ENCODE measurements at places on chromosomes 6 and 20.

GRCh38 chr20:51345601-51346101, 196.9 kb downstream of the NFATC2 start:
- DNase-seq = peak; percentile 84

DNA sequence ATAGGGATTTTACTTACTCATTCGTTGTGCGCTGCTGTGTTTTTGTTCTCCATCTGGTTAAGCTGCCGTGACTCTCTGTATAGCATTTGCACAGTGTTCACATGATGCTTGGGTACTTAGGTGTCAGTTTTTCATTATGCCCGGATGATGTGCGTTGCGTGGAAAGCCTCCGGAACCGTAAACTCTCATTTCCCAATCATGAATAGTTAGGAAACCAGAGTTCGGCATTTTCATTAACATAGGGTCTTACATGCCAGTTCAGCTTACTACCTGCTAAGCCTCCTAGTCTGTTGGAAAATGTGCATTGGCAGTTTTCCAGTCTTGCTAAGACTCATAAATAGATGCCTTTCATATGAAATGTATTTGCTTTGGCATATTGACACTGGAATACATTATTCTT, 483.4 kb upstream of the FLRT3 start:
- no peak for DNase-seq

GRCh38 chr20:60262967-60263603, 304.9 kb downstream of the CDH26 start:
- peak; percentile 72 for DNase-seq

DNA sequence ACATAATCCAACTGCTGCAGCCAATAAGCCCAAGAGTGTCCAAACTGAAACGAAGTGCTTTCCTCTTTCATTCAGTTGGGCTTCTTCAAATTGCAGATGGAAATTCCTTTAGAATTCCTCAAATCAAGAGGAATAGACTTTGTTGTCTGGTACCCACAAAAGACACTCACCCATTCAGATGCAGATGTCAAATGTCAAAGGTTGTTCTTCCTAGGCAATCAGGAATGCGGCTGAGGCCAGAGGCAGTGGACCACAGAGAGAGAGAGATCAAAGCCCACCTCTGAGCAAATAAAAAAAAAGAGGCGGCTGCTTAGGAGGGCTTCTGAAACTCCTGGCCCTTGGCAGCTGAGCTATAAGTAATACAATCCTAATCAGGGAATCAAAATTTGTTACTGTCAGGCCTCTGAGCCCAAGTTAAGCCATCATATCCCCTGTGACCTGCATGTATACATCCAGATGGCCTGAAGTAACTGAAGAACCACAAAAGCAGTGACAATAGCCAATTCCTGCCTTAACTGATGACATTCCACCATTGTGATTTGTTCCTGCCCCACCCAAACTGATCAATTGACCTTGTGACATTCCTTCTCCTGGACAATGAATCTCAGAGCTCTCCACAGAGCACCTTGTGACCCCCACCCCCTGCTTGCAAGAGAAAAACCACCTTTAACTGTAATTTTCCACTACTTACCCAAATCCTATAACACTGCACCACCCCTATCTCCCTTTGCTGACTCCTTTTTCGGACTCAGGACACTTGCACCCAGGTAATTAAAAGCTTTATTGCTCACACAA, 303.0 kb upstream of the GJE1 start:
- no peak for DNase-seq

GRCh38 chr20:41848180-41848579, 230.0 kb upstream of the CHD6 start:
- DNase-seq = no peak

DNA sequence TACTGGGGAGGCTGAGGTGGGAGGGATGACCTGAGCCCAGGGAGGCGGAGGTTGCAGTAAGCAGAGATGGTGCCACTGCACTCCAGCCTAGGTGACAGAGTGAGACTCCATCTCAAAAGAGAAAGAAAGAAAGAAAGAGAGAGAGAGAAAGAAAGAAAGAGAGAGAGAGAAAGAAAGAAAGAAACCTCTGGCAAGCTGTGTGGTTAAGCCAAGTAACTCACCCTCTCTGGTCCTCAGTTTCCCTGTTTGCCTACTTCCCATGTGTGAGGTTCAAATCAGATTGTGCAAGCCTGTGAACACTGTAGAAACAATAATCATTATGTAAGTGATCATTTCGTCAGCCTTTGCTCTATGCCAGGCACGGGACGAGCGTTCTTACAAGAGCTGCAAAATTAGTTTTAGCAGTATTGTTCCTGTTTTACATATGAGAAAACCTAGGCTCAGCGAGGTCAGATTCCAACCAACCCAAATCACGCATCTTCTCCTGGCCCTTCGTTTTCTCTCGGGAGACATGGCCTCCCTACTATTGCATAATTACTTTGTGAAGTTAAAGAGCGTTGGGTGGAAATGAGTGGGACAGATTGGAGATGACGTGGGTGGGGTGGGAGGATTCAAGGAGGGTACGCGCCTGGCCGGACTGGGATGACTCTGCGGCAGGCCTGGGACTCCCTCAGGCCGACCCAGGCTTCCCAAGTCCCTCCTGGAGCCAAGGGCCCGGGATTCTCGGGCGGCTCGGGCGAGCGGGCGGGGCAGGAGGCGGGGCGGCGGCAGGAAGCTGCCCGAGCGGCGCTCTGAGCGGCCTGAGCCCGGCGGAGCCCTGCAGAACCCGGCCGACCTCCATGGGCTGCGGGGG, at the start of gene SNX21:
TSS of gene SNX21 (plus strand) at position 770 of the 853 bp plus-strand sequence. CDS start 121 bp downstream, outside the sequence.
- peak; percentile 86 for DNase-seq

DNA sequence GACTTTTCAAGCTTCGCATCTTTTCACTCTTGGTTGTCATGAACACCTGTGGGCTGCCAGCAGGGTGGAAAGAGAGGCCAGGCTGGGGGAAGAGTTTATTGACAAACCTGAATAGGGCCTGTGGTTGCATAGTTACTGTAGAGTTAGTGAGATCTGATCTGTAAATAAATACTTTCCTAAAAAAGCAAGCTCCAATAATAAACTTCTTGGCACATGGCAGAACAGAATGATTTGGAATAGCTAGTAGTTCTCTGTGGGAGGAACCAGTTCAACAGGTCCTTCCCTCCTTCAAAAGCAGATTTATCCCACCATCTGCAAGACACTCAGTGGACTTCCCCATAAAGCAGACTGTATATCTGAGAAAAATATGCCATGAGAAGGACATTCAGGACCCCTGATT, 445.0 kb downstream of the HACE1 start:
- no peak for DNase-seq

GRCh38 chr6:168256940-168257339, 62.6 kb downstream of the DACT2 start:
- DNase-seq = no peak

- DNase-seq = no peak
These were observed 563.3 kb upstream of the MAP3K7 start for GRCh38 chr6:91149956-91150705.

- no peak for DNase-seq
These were observed 585 bp upstream of the DSE start for GRCh38 chr6:116369964-116370759.

DNA sequence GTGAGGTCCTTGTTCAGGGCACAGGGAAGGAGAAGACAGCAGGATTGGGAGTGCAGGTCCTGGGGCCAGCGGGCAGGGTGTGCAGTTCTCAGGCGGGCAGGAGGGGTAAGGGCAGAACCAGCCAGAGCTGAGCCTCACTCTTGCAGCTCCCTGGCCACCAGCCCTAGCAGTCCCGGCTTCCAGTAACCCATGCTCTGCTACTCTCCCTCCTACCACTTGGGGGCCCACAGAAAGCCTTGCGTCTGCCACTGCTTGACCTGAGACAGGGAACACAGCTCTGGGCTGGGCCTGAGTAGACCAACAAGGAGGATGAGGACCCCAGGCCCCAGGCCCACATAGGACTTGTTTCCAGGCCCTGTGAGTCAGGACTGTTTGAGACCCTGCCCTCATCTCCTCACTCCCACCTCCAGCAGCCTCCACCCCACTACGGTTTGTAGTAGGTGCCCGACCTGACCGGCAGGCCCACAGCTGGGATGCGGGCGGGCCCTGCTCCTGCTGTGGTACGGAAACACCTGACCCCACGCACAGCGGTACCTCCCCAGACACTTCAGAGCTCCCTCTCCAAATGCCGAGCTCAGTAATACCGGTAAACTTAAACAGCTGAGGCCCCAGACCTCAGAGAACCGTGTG, 39.2 kb downstream of the KCNK5 start:
- peak; percentile 73 for DNase-seq

DNA sequence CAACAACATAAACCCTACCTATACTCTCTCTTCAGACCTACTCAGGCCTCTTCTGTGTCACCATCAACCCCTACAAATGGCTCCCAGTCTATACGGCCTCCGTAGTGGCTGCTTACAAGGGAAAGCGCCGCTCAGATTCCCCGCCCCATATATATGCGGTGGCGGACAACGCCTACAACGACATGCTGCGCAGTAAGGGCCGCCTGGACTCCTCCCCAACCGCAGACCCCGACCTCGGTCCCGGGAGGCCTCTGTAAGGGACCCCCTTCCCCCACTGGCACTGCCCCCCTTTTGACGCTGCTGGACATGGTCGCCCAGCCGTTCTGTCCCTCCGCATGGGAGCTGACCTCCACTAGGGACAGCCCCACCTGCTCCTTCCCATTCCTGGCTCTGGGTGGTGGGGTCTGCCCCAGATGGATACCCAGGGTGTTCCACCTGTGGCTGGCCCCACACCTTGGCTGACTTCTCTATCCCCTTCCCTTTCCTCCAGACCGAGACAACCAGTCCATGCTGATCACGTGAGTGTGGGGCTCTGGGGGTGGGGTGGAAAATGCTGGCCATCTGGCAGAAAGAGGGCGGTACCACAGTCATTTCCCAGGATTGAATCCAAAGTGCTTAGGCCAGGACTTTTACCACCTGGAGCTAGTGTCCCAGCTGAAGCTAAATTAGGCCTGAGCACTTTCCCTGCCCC, 25.0 kb downstream of the MYH7B start:
- DNase-seq = no peak

- no peak for DNase-seq
These were observed 147.5 kb upstream of the TCF21 start for GRCh38 chr6:133741375-133741861.

DNA sequence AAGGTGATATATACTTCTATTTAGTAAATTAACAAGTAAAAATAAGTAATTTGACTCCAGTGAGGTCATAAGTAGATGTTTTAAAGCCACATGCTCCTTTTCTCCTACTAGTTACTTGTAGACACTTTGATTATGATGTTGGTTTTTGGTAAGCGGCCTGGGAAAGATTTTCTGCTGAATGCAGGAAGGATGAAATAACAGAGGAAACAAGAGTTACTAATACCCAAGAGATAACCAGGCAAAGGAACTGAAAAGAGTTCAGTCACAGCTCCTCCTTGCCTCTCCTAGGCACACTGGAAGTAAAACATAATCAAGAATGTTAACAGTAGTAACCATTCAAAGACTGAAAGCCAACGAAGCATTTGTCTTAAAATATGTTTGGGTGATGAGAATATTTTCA, 203.3 kb downstream of the RNGTT start:
- no peak for DNase-seq

DNA sequence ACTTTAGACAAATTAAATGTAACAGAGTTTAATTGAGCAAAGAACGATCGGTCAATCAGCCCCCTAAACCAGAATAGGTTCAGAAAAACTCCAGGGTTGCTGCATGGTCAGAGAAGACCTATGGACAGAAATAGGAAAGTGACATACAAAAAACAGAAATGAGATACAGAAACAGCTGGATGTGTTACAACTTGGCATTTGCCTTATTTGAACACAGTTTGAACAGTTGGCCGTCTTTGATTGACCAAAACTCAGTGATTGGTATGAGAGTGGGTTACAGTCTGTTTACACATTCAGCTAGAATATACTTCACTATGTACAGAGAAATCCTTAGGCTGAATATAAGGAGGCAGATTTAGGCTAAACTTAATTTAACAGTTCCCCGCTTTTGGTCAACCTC, 19.9 kb downstream of the SRSF6 start:
- no peak for DNase-seq

GRCh38 chr6:123380257-123380656, 256.5 kb downstream of the TRDN start:
- DNase-seq = no peak

GRCh38 chr6:161508341-161508740, 234.5 kb upstream of the AGPAT4 start:
- no peak for DNase-seq

Measured in suppressor macrophage treated with lipopolysaccharide for 1 hour (primary cell).